ENCODE measurements at places on chromosomes 16 and 17.

- no peak for DNase-seq
Measured at GRCh38 chr16:81486540-81487061, 42.0 kb downstream of the CMIP start.

GRCh38 chr16:53949715-53950410, 245.9 kb downstream of the FTO start:
- no peak for DNase-seq

- no peak for DNase-seq
Measured at GRCh38 chr16:82665025-82665424, 38.3 kb downstream of the CDH13 start.

- no peak for DNase-seq
Measured at GRCh38 chr17:55377671-55378275, 43.9 kb downstream of the MMD start.

GRCh38 chr16:51107742-51108141, 43.3 kb downstream of the SALL1 start:
- no peak for DNase-seq

DNA sequence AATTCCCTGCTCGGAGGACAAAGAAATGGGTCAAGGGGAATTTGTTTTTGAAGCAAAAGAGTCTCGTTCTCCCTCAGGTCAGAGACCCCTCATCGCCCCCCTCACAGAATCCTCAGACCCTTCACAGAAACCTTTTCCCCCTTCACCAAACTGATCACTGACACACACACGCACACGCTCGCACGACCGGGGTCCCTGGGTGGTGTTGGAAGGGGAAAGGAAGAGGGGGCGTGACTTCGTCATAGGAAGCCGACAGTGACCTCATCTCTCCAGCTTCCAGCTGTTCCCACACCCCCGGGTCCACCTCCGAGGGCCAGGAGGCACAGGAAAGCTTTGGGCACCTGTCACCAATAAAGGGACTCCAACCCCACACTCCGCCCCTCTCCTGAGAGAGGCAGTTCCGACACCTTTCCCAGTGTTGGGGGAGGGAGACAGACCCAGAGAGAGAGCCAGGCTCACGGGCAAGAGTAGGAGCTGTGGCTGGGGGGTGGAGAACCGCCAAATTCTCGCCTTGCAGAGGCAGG, 1.2 kb downstream of the ASGR1 start:
- DNase-seq, result no peak

- no peak for DNase-seq
Measured at GRCh38 chr16:22814711-22815105, 746 bp downstream of the HS3ST2 start.

All from amygdala (tissue), 56 donors.